ENCODE measurements at places on chromosomes 6 and 20.
A peak's percentile ranks its signal among the peaks of the same experiment; 100 is the strongest.

DNA sequence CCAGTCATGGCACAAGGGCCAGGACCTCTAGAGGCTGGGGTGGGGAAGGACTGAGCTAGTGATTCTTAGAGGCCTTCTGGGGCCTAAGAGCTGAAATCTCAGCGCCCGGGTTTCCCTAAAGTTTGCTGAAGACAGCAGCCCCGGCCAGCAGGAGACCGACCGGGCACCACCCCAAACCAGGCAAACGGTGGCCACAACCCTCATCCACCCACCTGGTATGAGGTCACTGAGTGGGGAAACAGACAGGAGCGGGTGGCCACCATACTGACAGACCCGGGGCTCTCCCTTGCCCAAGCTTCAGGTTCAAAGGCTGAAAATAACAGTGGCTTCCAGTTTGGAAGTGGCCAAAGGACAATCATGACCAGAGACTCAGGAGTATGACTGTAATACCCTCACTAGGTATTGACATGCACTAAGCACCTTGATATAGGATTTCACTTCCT is 35.0 kb upstream of the ID1 start:
- DNase-seq: no peak

- no peak for DNase-seq
These were observed 121.4 kb downstream of the UNC5CL start for GRCh38 chr6:40917603-40918002.

- DNase-seq: no peak
These were observed 2.4 kb upstream of the PYGB start for GRCh38 chr20:25245461-25245860.

GRCh38 chr6:145839653-145840052 is 25.1 kb upstream of the FBXO30 start:
- DNase-seq: no peak

DNA sequence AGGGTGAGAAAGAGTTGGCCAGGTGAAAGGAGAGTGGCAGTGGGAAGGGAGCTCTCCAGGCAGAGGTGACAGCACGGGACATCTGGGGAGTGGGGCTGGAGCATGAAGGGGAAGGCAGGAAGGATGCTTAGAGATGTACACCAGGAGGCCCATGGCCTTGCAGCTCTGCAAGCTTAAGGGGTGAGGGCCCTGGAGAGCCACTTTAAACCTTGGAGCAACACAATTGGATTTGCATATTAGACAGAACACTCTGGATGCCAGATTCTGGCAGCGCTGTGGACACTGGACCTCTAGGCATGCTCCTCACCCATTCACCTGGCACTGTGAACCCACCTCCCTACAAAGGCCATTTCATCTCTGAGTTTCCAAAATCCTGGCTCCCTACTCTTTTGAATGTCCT is 3.7 kb upstream of the CD40 start:
- DNase-seq: no peak

DNA sequence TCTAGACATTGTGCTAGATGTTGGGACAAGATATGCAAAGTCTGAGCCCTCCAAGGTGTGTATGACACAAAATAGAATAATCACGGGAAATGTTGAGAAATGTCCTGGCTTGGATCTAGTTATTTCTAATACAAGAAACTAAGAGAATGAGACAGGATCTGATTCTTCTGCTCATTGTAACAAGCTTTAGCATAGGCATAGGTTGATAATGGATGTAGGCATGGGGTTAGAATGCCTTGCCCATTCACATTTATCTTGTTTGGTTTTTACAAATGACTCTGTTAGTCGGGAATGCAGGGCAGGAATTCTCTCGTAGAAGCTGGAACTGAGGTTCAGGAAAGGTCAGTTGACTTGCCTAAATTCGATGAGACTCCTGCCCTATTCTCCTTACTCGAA is 1.5 kb upstream of the SLC26A8 start:
- no peak for DNase-seq

DNA sequence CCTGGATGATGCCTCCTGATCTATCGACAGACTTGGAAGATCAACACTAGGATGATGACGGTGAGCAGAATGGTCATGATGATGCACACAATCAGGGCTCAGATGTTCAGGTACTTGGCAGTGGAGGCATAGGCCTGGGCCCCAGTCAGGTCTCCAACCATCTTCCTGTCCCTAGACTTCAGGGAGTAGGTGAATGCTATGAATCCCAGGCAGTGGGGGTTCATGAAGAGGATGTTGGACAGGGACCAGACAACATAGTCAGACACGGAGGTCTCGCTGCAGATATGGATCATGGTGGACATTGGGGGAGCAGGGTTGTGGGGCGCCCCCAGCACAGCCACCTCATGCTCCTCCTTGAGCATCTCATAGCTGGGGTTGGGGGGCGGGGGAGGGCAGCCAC is 27.5 kb downstream of the HLA-F start:
- DNase-seq: no peak

DNA sequence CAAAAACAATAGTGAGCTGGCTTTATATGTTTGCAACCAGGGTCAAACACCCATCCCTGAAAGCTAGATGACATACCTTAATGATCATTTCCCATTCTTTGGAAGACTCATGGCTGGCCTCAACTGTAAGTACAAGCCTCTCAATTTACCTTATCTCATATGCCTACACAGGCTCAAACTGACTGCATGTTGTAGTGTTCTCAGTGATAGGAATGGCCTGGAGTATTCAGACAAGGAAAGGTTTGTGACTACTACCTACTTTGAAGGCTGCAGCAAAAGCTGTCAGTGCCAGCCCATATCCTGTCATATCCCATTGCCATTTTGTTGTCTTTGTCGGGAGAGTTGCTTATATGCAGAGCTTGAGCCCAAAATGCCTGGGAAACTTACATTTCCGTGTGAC is 205.2 kb upstream of the MOCS1 start:
- DNase-seq: no peak

DNA sequence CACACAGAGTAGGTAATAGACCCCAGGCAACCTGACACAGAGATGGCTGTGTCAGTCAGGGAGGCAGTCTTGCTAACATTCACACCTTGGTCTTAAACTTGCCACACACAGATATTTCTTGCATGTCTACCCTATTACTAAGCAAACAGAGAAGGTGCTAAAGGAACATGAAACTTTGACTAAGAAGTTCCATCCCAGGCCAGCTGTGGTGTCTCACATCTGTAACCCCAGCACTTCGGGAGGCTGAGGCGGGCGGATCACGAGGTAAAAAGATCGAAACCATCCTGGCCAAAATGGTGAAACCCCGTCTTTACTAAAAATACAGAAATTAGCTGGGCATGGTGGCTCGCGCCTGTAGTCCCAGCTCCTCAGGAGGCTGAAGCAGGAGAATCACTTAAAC is 222.4 kb upstream of the JARID2 start:
- no peak for DNase-seq

- DNase-seq: no peak
These were observed 118.3 kb downstream of the PSMB1 start for GRCh38 chr6:170434821-170435155.

DNA sequence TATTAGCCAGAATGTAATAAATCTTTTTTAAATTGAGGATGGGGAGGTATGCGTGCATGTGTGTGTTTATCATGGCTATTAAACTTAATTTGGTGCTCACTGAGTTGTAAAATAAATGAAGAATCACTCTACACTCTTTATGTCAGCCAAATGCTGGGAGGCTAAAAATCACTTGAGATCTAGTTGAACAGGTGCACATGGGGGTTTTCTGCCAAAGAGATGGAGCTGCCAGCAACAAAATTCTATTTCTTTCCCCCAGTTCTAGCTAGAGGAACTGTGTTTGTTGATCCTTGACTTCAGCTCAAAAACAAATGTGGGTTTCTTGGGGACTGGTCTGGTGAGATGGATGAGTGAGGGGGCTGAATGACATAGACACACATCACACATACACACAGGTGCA is 183.3 kb upstream of the BTBD3 start:
- no peak for DNase-seq

DNA sequence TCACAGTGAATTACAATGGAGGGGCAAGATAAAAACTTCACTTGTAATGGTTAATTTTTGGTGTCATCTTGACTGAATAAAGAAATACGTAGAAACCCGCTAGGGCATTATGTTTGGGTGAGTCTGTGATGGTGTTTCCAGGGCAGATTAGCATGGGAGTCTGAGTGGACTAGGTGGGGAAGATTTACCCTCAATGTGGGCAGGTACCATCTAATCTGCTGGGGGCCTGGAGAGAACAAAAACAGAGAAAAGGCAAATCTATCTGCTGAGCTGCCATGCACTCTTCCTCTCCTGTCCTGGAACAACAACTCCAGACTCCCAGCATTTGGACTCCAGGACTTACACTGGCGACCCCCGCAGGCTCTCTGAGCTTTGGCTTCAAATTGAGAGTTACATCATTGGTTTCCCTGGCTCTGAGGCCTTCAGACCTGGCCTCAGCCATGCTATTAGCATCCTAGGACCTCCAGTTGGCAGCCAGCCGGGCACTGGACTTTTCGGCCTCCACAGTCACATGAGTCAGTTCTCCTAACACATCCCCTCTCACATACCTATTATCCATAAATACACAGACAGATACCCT is 19.7 kb downstream of the NINL start:
- DNase-seq: no peak

- peak; percentile 42 for DNase-seq
These were observed 83.7 kb downstream of the STXBP5 start for GRCh38 chr6:147287869-147288271.

GRCh38 chr6:16224409-16224808 is 14.0 kb upstream of the GMPR start:
- no peak for DNase-seq

- DNase-seq: no peak
These were observed 67.4 kb upstream of the LOC128125822 start for GRCh38 chr6:63504777-63505384.

DNA sequence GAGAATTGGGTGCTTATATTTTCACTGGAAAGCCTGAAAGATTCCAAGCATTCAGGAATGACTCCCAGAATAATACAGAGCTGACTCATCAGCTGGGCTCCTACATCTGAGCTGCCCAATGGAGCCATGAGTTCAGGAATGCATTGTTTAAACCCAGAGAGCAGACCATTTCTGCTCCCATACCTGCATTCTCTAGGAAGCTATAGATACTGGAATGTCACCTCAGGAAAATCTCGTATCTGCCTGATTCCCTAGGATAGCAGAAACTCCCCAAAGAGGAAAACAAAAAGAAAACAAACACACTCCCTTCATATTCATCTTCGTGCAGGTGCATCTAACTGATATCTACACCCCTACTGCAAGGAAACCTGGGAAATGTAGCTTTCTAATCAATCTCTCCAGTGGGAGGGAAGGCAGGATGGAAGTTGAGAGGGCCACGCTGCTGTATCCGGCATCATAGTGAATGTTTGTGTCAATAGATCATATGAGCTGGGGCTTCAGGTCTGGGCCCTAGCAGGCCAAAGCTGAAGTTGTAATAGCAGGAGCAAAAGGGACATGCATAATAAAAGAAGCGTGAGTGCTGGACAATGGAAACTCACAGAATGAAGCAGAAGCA is 8.2 kb upstream of the SLC2A12 start:
- peak; percentile 71 for DNase-seq

- no peak for DNase-seq
These were observed 42.6 kb downstream of the TRIM27 start for GRCh38 chr6:28880894-28881780.

- no peak for DNase-seq
These were observed 148.4 kb upstream of the FBXL4 start for GRCh38 chr6:99096170-99096569.

DNA sequence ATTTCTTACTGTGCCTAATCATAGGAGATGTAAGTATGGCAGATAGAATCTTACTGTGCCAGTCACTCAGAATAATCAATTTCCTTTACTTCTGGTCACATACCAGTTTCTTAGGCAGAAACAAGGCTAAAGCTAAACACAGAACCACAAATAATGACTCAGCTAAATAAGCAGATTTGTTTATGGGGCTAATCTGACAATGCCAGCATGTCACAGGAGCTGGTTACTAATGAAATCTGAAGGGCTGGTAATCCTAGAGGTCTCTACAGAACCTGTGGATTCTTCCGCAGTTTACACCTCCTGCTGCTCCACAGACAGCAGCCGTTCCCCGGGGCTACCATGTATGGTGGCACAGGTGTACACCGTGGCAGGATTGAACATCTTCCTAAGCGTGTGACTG is 80.8 kb downstream of the LYRM4 start:
- DNase-seq: no peak

DNA sequence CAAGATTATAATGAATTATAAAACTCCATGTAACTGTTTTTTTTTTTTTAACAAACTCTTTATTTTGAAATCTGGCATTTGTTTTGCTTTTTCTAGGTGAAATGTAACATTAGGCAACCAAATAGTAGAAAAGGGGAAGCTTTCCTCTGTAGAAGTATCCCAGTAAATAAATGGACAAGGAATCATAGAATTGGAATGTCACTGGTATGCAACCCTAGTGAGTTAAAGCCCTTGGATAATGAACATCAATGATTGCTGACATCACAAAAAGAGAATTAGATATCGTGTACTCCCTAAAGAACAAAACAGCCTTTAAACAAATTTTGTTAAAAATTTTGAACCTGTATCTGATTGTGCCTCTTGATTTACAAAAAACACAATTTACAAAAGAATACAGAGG is 93.9 kb upstream of the OGFRL1 start:
- DNase-seq: peak; percentile 59

GRCh38 chr6:1389369-1390132 is at the start of gene FOXF2:
Gene FOXF2, plus strand, starts transcription at chr6:1389576. Its CDS starts 372 bp downstream, at chr6:1389948.
- no peak for DNase-seq

- DNase-seq: no peak
These were observed 18.6 kb downstream of the SLC2A4RG start for GRCh38 chr20:63758152-63758551.

DNA sequence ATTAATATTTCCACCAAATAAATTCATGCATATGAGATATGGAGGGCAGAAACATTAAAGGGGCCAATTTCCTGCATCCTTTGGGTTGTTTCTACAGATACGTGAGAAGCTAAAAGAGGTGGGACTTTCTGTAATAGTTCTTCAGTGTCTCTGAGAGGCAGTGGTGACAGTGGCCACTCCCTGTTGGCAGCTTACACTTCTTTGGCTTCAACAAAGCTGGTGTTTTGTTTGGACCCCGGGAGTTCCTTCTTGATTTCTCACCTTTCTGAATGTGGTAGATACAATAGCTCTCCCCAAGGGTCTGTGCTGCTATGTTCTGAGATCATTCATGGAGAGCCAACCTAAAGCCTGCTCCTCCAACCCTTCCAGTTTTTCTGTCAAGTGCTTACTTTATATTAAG is 7.8 kb downstream of the PLCB1 start:
- DNase-seq: no peak

GRCh38 chr6:143515061-143515760 is 3.7 kb upstream of the FUCA2 start:
- no peak for DNase-seq

DNA sequence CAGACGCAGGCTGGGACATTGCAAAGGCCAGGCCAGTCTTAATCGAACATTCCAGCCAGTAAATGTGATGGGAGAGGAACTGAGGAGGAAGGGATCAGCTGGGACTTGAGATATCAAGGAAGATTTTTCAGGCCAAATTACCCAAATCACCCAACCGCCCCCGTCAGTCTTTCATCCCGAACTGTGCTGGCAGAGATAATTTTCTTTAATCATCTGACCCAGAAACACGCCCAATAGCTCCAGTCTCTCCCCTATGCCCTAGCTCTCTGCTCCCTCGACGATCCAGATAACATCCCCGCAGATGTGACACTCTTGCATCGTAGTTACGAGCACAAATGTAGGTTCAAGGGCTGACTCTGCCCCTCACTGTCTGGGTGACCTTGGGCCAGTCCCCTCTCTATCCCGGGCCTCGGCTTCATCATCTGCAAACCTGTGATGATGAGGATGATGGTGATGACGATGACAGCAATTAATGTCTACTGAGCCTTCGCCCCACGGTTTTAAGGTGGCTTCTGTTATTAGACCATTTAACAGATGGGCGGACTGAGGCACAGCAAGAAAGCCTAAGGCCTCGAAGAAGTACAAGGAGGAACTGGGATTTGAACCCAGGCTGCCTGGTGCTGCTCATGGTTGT is 118.6 kb downstream of the PREX1 start:
- DNase-seq: no peak

GRCh38 chr20:50056408-50056926 is 56.5 kb downstream of the UBE2V1 start:
- DNase-seq: no peak

Data from astrocyte of the cerebellum (primary cell).